ENCODE measurements at places on chromosomes 2 and 18. TPM values are rescaled to one million over a fixed set of nuclear protein-coding genes. Genes with fewer than 3 reads are reported as not detected.

GRCh38 chr2:162490052-162490717 lies 146.3 kb downstream of the GCA start:
- no peaks in the 10 kb centered on the region for H3K4me1 ChIP-seq
- no peak for DNase-seq
- no peak overlapping the region for H3K27ac ChIP-seq
- no peak overlapping the region for H3K4me3 ChIP-seq

Gene FER1L5
- 0.33 TPM for polyA plus RNA-seq

GRCh38 chr18:32712860-32713259 lies 60.0 kb downstream of the KLHL14 start:
- no peaks in the 10 kb centered on the region for H3K36me3 ChIP-seq
- H3K27ac ChIP-seq, result no peak overlapping the region
- DNase-seq, result no peak
- no peaks in the 10 kb centered on the region for H3K27me3 ChIP-seq
- H3K4me3 ChIP-seq, result no peak overlapping the region

Gene TTN
- 6.1 TPM for polyA plus RNA-seq

Gene STPG4
- not detected for polyA plus RNA-seq

GRCh38 chr2:105795575-105795934 lies 50.8 kb downstream of the NCK2 start:
- no peak for DNase-seq
- peak overlapping the region; percentile 18 for H3K27ac ChIP-seq
- H3K4me3 ChIP-seq, result no peak overlapping the region
- H3K4me1 ChIP-seq, result peaks cover 39% of the 10 kb centered on the region
- no peaks in the 10 kb centered on the region for H3K36me3 ChIP-seq

Gene SCYGR3
- polyA plus RNA-seq, result not detected

Gene SCYGR4
- not detected for polyA plus RNA-seq

Gene CRYGC
- 1.3 TPM for polyA plus RNA-seq

- no peak overlapping the region for H3K4me3 ChIP-seq
- no peaks in the 10 kb centered on the region for H3K27me3 ChIP-seq
- no peaks in the 10 kb centered on the region for H3K36me3 ChIP-seq
- no peak for DNase-seq
- no peaks in the 10 kb centered on the region for H3K4me1 ChIP-seq
- no peak overlapping the region for H3K27ac ChIP-seq
Measured at GRCh38 chr2:74735564-74735963, 81.5 kb downstream of the SEMA4F start.

DNA sequence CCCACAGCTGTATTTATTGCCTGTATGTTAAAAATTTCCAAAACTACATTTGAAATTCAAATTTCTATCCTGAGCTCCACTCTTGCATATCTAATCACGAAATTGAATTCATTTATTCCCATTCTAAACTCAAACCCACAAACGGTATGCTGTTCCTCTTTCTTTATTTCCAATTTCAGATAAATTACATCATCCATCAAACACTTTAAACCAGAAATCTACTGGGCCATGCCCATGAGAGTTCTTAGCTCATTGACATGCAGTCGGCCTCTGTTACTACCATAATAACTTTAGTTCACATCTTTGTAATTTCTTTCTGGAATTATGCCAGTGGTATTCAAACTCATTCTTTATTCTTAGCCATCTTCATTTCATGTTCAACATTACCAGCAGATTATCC lies 100.3 kb downstream of the COL3A1 start:
- no peaks in the 10 kb centered on the region for H3K27me3 ChIP-seq
- H3K4me3 ChIP-seq, result no peak overlapping the region
- DNase-seq, result no peak
- H3K27ac ChIP-seq, result no peak overlapping the region

GRCh38 chr18:53080687-53081086 lies 740.7 kb downstream of the DCC start:
- no peaks in the 10 kb centered on the region for H3K36me3 ChIP-seq
- no peak for DNase-seq
- H3K4me1 ChIP-seq, result no peaks in the 10 kb centered on the region

DNA sequence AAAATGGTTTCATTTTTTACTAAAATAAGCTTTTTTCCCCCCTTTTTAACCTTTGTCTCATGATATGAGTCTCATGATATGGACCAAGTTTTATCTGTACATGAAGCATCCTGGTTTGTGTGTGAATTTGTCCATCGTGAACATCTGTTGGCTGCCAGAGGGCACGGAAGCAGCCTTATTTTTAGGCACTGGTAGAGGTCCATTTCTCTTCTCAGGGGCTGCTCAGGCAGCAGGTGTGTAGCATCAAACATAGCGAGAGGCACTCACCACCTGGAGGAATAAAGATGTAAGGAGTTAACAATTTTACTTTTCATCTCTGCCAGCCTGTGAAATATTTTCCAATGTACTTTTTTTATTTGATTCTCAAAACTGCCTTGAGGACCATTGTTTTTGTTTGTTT lies 134.5 kb downstream of the RHBDD1 start:
- H3K36me3 ChIP-seq, result no peaks in the 10 kb centered on the region
- H3K4me3 ChIP-seq, result no peak overlapping the region
- no peak for DNase-seq
- H3K27ac ChIP-seq, result no peak overlapping the region

DNA sequence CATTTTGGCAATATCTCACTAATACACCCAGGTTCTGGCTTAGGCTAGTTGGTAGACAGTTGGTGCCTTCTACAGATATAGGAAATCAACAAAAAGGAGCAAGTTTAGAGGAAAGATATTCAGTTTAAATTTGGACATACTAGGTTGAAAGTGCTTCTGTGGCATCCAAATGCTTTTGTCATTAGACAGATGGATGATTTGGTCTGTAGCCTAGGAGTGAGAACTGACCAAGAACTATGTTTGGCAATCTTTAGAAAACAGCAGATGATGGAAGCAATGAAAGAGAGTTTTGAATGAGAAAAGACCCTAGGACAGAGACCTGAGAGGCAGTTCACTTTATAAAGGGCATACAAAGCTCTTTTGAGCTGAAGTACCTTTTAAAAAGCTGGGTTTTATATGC lies 201.3 kb upstream of the FSHR start:
- no peak overlapping the region for H3K4me3 ChIP-seq
- no peaks in the 10 kb centered on the region for H3K4me1 ChIP-seq
- H3K36me3 ChIP-seq, result no peaks in the 10 kb centered on the region
- H3K27ac ChIP-seq, result no peak overlapping the region
- H3K27me3 ChIP-seq, result no peaks in the 10 kb centered on the region

- peaks cover 23% of the 10 kb centered on the region for H3K4me1 ChIP-seq
- H3K4me3 ChIP-seq, result peak overlapping the region; percentile 43
- H3K27me3 ChIP-seq, result peaks cover 18% of the 10 kb centered on the region
- DNase-seq, result no peak
Measured at GRCh38 chr2:143936538-143936847, 583.4 kb downstream of the ZEB2 start.

DNA sequence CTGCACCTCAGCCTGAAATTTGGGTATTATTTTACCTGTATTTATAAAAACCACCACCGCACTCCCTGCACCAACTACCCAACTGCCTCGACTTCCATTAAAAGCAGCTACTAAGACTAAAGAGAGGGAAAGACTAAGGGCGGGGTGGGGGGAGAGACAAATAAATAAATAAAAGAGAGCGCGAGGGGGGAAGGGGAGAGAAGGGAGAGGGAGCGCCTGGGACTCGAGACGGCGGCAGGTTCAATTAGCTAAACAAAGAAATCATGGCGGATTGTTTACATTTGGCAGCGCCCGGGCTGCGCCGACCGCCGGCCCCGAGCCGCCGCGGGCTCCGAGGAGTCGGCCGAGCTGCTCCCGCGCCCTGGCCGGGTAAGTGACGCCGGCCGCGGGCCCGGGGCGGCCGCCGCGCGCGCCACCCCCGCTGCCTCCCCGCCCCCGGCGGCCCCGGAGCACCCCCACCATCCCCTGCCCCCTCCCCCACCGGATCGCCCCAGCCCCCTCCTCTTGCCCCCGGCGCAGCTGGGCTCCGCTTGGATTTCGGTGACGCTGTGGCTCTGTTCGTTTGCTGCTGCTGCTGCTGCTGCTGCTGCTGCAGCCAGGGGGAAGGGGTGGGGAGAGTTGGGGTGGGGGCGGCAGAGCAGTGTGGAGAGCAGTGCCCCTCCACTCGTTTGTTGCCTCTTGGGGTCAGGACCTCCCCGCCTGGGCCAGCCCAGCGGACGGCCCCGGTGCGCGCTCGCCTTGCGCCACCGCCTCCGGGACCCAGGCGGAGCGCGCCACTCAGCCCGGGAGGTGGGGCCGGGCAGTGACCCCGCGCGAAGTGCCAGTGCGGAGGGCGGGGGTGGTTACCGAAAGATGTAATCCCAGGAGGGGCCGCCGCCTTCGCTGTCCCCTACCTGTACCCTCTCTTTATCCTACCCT lies 187.2 kb upstream of the FANCL start:
- peak; percentile 63 for DNase-seq
- no peaks in the 10 kb centered on the region for H3K36me3 ChIP-seq
- peak overlapping the region; percentile 89 for H3K27ac ChIP-seq
- H3K4me3 ChIP-seq, result peak overlapping the region; percentile 83
- no peaks in the 10 kb centered on the region for H3K27me3 ChIP-seq
- H3K4me1 ChIP-seq, result peaks cover 3% of the 10 kb centered on the region

Gene RBM43
- 2.2 TPM for polyA plus RNA-seq

Gene OR6B2
- not detected for polyA plus RNA-seq

DNA sequence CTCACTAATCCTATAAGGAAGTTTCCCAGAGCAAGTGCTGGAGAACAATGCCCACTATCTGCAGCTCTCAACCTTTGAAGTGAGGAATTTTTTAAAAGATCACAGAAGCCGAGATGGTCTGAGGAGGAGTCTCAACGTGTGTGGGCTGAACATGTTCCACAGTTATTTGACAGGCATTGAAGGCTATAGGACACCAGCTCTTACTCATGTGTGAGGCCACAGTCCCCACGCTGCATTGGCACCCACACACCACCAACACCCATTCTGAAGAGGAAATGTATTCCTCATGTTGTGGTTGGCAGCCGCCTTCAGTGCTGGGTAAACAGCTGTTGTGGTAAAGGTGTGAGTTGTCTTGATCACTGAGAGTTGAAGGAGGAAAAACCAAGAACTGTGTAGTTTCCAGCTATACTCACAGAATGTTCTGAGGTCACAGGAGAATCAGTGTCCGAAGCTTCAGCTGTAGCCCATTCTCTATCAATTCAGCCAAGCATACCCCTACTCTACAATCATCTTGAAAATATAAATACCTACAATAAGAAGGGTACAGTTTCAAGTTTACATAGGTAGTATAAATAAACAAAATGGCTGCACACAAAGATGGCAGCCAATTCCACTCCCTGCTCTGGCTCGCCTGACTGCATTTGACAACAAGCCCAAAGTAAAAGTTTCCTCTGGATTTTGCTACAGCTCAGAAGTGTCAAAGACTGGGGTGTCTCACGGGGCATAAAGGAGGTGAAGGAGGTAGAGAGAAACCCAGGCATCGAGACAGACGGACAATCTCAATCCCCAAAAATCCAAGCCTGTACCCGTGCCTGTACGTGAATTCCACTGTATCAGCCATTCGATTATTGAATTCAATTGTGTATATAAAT lies 12.1 kb downstream of the CD226 start:
- H3K27ac ChIP-seq, result no peak overlapping the region
- DNase-seq, result peak; percentile 10
- H3K27me3 ChIP-seq, result no peaks in the 10 kb centered on the region
- H3K4me1 ChIP-seq, result peaks cover 6% of the 10 kb centered on the region

Gene CNOT9
- 16.2 TPM for polyA plus RNA-seq

DNA sequence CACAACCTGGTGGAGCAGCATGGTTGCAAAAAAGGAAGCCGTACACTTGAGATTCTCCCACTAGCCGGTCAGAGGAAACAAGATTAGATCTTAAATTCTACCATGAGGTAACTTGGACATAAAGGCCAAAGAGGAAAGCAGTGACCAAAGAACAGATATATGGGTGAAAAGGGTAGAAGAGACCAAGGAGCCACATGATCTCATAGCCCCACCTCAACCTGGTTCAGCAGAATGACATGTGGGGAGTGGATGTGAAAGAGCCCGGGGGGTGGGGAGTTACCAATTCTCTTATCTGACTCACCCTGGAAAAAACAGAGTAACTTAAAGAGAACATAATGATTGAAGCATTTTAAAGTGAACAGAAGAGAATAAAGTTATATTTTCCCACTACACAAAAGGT lies 683.0 kb downstream of the DSC3 start:
- no peaks in the 10 kb centered on the region for H3K27me3 ChIP-seq
- DNase-seq, result no peak
- no peaks in the 10 kb centered on the region for H3K4me1 ChIP-seq
- H3K27ac ChIP-seq, result no peak overlapping the region

DNA sequence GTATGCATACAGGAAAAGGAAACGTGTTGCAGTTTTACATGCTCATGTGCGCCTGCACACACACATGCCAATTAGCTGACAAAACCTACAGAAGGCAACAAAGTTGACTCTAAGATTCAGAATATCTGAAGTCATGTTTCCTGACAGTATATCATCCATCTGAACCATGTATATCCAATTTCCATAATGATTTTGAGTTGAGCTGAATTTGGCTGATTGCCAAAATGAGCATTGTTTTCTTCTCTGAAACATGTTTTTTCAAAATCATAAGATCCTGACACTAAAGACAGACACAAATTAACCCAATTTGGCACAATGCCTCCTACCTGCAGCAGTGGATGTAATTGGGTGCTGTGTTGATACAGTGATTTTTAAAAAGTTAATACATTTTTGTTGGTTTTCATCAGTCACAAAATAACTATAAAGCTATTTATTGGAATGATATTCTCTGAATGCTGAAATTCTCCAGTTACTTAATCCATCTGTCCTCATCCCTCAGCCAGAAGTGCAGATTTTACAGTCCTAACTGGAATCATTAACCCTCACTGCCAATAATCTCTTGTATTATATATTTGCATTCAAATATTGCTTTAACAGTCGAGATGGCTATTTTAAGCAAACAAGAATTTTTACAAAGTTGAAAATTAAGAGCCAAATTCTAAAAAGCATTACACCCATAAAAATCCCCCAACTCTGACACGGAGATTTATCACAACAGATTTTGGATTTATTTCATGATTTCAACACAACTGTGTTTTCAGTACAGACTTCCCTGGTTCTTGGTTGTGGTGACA lies 161.7 kb upstream of the LMAN1 start:
- no peak for DNase-seq
- no peak overlapping the region for H3K4me3 ChIP-seq
- no peak overlapping the region for H3K27ac ChIP-seq
- no peaks in the 10 kb centered on the region for H3K36me3 ChIP-seq

DNA sequence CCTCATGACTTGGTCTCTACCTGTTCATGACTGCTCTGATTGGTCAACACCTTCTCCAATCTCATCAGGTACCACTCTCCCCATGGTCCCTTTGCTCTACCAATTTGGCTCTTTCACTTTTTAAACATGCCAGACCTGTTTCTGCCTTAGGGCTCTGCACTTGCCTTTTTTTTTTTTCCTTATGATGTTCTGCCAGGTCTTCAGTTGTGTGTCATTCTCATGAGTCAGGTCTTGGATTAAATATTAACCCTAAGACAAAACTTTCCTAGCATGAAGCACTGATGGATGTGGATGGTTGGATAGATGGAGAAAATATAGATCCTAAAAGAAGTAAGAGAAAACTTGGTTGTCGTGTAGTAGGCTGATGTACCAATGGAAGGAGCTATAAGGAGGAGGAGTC lies 219.3 kb downstream of the TTC32 start:
- peak overlapping the region; percentile 30 for H3K27ac ChIP-seq
- H3K27me3 ChIP-seq, result no peaks in the 10 kb centered on the region
- DNase-seq, result peak; percentile 30

- no peak for DNase-seq
- no peak overlapping the region for H3K27ac ChIP-seq
- H3K36me3 ChIP-seq, result no peaks in the 10 kb centered on the region
- H3K27me3 ChIP-seq, result no peaks in the 10 kb centered on the region
Measured at GRCh38 chr2:120626566-120626965, 109.1 kb upstream of the GLI2 start.

Measured in hepatocyte (in vitro differentiated cells).